ENCODE measurements at places on chromosomes 16 and 17.

GRCh38 chr17:72462814-72463213, 342.0 kb downstream of the SOX9 start:
- no peak for DNase-seq

DNA sequence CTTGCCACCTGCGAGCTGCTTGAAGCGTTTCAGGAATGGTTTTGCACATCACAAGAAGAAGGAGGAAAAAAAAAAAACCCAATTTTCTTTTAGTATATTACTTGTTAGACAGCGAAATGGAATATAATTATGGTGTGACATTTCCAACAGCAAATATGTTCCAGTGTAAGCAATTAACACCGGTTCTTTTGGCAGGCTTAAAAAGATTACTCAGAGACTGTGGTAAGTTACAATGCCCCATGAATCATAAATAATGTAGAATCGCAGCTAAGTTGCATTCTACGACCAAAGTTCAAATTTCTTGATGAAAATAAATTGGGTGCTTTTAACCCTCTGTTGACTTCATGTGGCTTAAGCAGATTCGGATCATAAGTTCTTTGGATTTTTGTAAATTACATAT, 245.2 kb downstream of the XYLT1 start:
- peak; percentile 3 for DNase-seq

DNA sequence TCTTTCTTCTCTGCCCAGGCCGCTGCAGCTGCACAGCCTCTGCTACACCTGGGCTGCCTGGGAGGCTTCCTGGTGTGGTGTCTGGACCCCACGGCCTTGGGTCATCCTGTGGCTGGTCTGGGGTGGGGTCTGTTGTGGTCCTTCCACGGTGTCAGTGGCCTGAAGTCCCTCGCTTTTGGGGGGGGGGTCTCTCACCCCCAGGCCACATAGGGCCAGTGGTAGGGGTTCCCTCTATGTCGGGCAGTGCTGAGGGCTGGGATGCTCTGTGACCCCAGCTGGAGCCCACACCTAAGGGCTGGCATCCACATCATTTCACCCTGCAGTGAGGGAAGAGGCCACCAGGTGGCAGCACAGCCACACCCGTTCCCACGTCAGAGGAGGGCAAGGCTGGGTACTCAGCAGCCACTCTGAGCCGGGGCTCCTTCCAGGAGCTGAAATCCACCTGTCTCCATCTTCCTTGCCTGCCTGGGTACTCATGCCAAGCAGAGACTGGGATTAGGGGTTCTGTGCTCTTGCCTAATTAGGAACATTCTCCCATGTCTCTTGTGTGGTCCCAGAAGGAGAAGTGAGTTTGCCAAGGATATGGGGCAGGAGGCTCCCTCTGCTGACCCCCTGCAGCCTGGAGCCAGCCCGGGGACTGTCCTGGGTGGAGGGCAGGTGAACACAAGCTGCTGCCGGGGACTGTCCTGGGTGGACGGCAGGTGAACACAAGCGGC, 13.0 kb downstream of the ENGASE start:
- DNase-seq: peak; percentile 56

- no peak for DNase-seq
These were observed 48.3 kb downstream of the C17orf67 start for GRCh38 chr17:56785405-56785804.

All from NCI-H446 (cell line).